ENCODE measurements at places on chromosomes 6 and 20.
A peak's percentile ranks its signal among the peaks of the same experiment; 100 is the strongest.

- DNase-seq, result no peak
Measured at GRCh38 chr6:39934131-39934757, at the start of gene MOCS1. Gene MOCS1 (minus strand): TSS chr6:39934462. CDS start chr6:39934417, 45 bp downstream.

GRCh38 chr6:71333697-71334096, 45.1 kb downstream of the OGFRL1 start:
- DNase-seq, result no peak

- DNase-seq, result no peak
Measured at GRCh38 chr20:60101891-60102281, 143.7 kb downstream of the CDH26 start.

- no peak for DNase-seq
Measured at GRCh38 chr20:63562461-63563224, 8.7 kb downstream of the FNDC11 start.

DNA sequence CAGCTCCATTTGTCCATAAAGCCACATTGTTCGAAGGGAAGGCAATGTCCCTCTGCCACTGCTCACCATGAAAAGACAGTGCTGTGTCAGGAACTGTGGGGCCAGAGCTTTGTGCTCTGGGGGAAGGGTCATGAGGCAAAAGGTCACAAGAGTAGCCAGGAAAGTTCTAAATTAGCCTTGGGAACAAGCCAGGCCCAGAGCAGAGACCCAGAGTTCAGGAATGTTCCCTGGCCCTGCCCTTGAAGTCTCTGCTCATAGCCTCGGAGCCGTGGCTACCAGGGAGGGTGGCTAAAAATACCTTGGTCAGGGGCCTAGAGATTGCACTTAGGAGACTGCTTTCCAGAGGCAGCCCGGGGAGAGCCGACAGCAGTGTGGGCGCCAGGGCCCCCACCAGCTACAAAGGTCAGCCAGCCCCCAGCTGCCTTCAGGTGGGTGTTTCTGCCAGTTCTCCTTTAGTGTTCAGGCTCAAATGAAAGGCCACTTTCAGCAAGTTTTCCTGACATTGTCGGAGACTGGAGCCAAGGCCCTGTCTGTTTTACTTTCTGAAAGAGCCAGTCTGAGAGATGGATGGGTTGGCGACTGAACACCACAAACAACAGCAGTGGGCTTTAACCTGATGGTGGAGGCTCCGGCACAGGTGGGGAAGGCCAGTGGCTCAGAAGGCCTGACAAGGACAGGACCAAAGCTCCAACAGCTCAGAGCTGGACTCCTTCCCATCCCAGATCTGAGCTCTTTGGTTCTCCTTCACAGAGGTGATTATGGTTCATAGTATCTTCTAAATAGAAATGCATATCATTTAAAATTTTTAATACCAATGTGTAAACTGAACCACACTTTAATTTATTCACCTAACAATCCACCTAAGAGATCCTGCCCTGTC, 76.2 kb downstream of the CDH26 start:
- DNase-seq, result no peak

- no peak for DNase-seq
Measured at GRCh38 chr6:25829375-25829774, 2.5 kb downstream of the SLC17A1 start.

DNA sequence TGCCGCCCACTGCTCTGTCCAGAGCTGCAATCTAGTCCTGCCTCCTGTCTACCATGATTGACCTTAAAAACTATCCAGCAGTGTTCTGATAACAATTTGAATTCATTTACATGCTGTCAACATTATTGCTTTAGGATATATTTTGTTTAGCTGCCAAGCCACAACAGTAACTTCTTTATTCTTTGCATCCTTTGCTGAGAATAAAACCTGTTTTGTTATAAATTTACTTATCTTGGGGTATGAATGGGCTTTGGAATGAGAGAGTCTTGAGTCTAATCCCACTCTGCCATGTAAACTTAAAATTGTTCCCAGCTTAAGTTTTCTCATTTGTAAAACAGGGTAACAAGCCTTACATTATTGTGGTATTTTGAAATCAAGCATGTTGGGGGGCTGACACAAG, 116.4 kb downstream of the FLRT3 start:
- DNase-seq, result no peak

- no peak for DNase-seq
Measured at GRCh38 chr6:138382498-138383265, 5.0 kb downstream of the SMIM28 start.

- no peak for DNase-seq
Measured at GRCh38 chr6:106730718-106731117, 101.3 kb downstream of the QRSL1 start.

GRCh38 chr6:129732034-129732433, 22.1 kb upstream of the ARHGAP18 start:
- no peak for DNase-seq

GRCh38 chr6:116445102-116445501, 16.1 kb upstream of the CALHM6 start:
- no peak for DNase-seq

GRCh38 chr6:63394656-63395308, 75.0 kb upstream of the LGSN start:
- DNase-seq, result no peak

DNA sequence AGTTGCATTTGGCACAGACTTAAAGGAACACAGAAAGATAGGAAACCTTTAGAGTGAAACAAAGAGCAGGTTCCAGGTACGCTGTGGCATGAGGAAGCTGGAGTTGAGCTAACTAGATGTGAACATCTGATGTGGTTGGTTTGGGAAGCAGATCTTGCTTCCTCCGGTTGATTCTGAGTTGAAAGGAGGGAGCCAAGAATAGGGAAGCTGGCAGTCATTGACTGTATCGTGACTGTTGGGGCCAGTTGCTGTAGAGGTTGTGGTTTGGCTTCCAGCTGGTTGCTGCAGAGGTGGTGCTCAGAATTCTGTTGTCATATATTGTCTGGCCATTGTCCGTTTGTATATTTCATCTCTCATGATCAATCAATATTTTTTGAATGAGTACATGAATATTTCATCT, 325.9 kb downstream of the PLCB1 start:
- peak; percentile 22 for DNase-seq

- no peak for DNase-seq
Measured at GRCh38 chr20:3123542-3123941, 36.1 kb downstream of the FASTKD5 start.

DNA sequence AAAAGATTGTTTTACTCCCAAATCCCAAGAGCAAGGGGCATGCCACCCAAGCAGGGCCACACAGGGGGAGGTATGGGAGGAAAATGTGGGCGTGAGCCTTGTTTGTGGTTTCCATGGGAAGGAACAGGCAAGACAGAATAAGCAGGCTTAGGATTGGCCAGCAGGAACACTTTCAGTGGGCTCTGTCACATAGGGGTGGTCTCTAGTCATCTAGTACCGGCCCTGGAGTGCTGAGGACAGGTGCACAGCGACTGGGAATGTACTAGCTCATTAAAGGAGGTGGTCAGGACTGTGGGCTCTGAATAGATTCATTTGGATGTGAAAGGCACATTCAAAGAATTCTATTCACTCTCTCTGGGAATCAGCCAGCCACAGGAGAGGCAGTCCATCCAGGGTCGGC, 175.6 kb downstream of the TBC1D7 start:
- no peak for DNase-seq

GRCh38 chr6:109690373-109690736, 647 bp downstream of the AK9 start:
- no peak for DNase-seq

DNA sequence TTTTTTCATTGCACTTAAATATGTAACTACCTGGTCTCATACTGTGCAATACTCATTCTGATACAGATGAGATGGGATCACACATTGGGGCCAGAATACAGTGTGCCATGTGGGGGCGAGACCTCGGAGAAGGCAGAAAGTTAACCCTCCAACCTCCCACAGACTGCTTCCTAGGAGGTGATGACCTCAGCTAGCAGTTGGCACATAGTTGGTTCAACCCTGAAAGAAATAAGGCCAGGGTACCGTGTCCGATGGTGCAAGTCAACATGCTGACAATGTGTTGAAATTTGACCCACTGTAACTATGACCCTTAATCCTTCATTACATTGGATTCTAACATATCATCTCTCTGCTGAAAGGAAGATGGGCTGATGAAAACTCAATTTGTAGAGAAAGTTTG, 61.9 kb downstream of the GJA10 start:
- no peak for DNase-seq

DNA sequence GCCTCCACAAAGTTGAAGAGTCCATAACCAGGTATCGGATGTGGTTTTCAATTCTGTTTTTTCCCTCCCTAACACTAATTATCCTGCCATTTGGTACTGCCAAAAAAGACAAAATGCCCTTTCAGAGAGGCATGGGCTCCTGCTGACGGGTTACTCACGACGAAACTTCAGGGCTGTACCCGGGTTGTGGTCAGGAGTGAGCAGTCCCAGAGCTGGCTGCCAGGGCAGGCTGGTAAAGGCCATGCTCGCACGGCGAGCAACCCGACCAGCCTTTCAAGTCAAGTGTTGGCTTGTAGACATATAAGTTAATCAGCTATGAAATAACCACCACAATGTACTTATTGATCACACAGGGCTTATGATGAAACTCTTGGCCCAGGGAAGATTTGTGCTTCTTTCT, 152.5 kb downstream of the FOXC1 start:
- no peak for DNase-seq

- DNase-seq, result no peak
Measured at GRCh38 chr6:162219266-162219665, 508.3 kb downstream of the PRKN start.

- no peak for DNase-seq
Measured at GRCh38 chr6:20467437-20467836, 65.8 kb downstream of the E2F3 start.

DNA sequence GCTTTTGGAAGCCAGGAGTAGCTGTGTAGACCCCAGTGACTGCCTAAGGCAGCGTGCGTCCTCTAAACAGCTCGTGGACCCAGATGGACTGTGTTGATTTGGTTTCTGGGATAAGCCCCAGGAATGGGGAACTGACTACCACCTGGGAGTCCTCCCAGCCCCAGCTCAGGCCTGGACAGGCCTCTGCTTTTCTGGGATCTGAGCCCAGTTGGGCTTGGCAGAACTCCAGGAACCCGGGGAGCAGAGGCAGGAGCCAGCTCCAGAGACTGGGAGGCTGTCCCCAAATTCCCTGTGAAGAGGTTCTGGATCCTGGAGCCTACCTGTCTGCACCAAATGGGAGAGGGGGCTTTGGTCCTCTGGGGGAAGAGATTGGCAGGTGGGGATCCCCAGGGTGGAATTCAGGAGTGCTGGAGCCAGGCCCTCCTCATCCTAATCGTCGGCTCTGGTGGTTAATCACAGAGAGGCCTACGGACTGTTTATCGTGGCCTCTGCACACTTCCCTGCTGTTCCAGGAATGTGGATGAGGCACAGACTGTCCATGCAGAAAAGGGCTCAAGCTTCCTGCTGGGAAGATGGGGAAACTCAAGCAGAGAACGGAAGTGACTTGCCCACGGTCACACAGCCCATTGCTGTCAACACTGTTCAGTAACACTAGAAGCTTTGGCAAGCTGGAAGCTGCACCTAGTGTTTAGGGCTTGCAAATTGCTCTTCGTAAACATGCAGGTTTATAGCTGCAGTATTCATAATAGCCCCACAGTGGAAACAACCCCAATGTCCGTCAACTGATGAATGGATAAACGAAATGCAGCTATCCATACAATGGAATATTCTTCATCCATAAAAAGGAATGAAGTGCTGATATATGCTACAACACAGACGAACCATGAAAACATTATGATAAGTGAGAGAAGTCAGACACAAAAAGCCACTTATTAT, 100.6 kb downstream of the KCNB1 start:
- no peak for DNase-seq

DNA sequence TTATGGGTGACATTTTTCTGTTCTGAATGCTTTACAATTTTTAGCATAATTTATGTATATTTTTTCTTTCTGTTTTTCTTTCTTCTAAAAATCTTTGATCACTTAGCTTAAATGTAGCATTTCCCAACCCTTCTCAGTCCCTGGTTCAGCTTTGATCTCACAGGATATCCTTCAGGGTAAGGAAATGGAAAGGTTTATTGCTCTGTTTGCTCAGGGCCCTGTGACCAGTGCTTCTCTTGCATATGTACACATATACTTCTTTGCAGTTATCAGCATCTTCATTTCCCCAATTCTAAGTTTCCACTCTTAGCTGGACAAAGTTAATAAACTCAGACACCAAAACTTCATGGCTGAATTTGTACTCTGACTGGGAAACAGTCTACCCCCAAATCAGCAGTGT, 30.6 kb downstream of the TMEM74B start:
- no peak for DNase-seq
